Astrocyte of the cerebellum (primary cell): ENCODE measurements at places on chromosomes 12 and 14.

DNA sequence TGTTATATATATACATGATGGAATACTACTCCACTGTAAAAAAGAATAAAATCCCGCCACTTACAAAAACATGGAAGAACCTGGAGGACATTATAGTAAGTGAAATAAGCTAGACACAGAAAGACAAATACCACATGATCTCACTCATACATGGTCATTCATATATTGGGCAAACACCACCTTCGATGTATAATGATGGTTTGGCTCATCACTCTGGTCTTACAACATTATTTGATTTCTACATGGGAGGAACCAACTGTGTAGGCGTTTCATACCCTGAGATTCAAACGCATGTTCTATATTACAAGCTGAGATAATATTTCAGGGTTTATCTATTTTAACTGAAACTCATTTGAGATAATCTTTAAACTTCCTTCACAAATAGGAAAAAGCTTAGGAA lies 48.3 kb downstream of the ABCD2 start:
- no peak for DNase-seq

GRCh38 chr14:50607181-50607580 lies 47.2 kb downstream of the ATL1 start:
- DNase-seq = peak; percentile 53

DNA sequence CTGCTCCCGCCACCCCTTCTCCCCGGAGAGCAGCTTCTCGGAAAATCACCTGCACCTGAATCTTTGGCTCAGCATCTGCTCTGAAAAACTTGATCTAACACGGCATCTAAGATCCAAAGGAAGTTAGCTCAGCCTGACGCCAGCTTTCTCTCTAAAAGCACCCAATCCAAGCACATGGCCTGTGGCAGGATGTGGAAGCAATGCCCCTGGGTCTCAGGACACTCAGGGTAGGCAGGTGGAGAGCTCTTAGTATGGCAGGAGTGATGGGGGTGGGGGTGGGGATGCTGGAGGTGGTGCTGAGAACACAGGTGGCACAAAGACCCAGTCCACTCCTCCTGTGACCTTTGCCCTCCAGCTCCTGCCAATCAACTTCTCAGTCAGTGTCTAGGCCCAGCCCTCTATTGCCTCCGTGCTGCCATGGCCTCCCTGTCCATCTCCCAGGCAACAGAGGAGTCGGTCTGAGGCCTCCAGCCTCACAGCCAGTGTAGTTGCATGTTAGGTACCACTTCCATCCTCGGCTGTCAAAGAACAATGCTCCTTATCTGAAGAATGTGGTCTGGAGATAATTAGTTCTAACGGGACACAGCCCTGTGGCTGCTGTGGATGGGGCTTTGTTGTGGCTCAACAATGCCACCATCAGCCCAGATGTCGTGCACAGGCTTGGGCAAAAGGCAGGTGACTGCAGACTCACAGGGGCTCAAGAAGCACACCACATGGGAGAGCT lies 180.0 kb upstream of the C14orf180 start:
- no peak for DNase-seq

- no peak for DNase-seq
Observed at GRCh38 chr14:81268016-81268416, 47.3 kb upstream of the GTF2A1 start.
